ENCODE measurements at places on chromosomes 3 and 15.

DNA sequence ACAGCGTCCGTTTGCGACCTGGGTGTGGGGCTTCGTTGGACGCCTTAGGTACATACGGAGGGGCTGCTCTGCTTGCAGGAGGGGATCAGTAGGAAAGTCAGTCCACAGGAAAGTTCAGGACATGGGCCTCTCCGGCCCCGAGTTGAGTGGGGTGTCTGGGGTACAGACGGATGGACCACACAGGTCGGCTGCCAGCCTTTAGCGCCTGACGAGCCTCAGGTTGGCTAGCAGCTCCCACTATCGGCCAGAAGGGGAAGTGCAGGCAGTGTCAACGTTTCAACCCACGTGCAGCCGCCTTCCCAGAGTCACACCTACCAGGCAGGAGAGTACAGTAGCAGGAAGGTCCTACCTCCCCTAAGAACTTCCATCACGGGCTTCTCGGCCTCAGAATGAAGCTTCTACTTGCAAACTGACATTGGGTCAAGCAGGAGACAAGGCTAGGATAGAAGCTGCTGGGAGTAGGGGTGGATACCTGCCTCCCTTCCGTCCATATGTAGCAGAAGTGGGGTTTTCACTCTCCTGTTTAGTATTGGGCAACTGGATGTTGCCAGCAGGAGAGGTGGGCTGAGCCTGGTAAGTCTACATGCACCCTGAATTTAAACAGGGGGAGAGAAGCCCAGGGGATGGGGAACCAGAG is 1.8 kb upstream of the SCN5A start:
- peak; percentile 18 for DNase-seq

DNA sequence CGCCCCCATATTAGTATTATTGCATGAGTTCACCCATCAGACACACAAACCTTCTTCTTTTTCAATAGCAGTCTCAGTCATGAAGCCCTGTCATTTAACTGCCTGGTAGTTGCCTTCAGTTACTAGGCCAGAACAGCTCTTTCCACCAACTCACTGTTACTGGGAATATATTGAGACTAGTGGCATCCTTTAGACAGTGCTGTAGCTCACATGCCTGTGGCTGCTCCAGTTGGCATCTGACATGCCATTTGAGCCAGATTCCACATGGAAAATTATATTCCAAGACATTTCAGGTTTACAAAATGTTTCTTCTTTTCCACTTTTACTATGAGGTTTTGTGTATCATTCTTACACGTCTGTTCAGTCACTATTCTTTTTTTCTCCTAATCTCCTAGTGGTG is 146.1 kb downstream of the GHSR start:
- DNase-seq, result no peak

DNA sequence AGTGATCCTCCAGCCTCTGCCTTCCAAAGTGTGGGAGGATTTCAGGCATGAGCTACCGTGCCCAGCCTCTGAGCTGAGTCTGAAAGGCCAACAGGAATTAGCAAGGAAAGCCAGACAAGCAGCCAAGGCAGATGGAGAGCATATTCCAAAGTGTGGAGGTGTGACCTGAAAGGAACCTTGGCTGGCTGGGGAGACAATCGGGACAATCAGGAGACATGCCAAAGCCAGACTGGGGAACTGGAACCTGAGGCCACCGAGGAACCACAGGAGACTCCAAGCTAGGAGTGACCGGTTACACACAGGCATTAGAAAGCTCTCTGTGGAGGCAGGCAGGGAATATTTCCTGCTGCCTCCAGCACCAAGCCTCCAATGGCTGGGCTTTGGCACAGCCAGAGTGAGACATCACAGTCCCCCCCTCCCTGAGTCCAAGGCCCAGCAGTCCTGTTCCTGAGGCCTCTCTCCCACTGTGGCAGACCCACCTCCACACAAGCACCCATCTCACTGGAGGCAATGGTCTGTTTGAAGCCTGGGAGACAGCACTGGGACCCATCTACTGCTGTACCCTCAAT is 4.5 kb upstream of the C15orf39 start:
- DNase-seq, result no peak

DNA sequence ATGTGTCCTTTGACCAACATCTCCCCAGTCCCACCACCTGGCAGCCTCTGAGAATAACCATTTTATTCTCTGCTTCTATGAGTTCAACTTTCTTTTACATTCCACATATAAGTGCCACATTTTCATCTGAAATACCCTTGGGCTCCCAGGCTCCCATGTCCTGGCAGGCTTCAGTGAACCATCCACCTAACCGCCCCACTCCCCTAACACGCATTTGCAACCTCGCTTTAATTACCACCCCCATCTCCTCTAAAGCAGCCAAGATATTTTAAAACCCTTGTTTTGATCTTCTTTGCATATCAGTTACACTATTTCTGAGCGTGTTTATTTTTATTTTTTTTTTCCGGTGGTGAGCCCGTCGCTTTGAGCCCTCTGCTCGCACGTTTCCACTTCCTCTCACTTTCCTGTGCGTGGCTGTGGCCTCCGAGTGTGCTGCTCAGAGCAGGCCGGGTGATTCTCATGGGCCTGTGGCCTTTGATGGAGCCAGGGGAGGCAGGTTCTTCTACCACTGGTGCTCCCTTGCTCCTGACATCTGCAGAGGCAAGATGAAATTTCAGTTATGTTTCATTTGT is 195.4 kb upstream of the LPP start:
- no peak for DNase-seq

DNA sequence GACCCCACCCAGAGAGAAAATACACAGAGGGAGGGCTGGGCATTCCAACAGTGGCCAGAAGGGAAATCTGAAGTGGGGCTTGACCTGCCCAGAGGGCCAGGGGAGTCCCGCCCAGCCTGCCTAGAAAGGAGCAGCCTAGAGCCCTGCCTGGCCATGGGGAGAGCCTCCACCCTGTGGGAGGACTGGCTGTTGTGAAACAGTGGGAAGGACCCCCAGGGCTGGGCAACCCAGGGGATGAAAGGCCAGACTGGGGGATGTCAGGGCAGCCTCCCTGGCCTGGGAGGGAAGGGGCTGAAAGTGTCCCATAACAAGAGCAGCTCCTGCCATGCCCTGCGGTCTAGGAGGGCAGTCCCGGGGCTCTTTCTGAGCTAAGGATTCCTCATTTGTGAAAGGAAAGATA is 69.0 kb downstream of the SLC12A8 start:
- no peak for DNase-seq

- no peak for DNase-seq
Measured at GRCh38 chr3:16262174-16262573, 2.6 kb downstream of the DPH3 start.

GRCh38 chr15:55942332-55942731 is 51.1 kb downstream of the NEDD4 start:
- no peak for DNase-seq

- no peak for DNase-seq
Measured at GRCh38 chr3:188476935-188477334, 323.0 kb downstream of the LPP start.
